Ammon's horn (tissue), 1 donor: ENCODE measurements at places on chromosomes 2 and 18.
A peak's percentile ranks its signal among the peaks of the same experiment; 100 is the strongest.

GRCh38 chr18:4106407-4107033, 348.6 kb downstream of the DLGAP1 start:
- peak; percentile 81 for DNase-seq

GRCh38 chr18:33836564-33836963, 258.5 kb downstream of the ASXL3 start:
- no peak for DNase-seq

GRCh38 chr2:195480121-195480520, 176.9 kb upstream of the SLC39A10 start:
- no peak for DNase-seq

DNA sequence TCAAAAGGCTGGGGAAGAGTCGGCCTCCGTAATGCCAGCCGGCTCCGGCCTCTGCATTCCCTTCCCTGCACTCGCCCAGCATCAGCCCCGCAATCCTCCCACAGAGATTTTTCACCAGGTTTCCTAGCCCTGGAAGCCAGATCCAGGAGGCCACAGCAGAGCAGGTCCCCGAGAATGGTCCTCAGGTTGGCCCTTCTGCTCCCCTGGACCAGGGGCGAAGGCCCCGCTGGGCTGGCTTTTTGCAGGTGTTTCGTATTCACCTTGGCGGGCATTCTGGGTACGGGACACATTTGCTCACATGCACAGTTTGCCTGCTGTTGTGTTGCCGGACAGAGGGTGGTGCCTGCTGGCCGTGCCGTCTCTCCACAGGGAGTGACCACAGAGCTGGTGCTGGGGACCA, 309.5 kb downstream of the NDUFA10 start:
- no peak for DNase-seq

GRCh38 chr2:135676031-135676430, 65.6 kb upstream of the UBXN4 start:
- no peak for DNase-seq

DNA sequence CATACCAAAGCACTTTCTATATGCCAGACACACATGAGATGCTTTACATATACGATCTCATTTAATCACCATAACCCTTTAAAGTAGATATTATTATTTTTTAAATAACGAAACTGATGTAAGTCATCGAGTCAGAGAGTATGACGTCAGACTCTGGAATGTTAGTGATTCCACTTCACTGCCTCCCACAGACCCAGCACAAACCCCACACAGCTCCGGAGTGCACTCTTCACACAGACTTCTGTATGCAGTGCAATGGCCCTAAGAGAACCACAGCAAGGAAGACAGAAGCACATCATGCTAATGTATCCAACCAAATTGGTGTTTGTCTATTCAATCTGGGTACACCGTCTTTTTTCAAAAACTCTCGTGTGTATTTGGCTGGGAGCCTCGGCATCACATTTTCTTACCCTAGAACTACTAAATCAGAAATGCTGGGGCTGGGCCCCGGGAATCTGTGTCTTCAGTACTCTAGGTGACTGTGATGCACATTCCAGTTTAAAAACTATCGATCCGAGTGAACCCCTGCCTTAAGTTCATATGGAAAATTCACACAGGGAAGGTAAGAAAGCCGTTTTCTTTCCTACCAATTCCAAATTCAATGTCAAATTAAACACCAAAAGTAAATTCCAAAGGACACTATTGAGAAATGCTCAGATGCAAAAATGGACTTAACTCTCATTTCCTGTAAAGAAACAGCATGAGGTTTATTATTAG, 117.7 kb upstream of the ACVR1C start:
- DNase-seq = no peak

DNA sequence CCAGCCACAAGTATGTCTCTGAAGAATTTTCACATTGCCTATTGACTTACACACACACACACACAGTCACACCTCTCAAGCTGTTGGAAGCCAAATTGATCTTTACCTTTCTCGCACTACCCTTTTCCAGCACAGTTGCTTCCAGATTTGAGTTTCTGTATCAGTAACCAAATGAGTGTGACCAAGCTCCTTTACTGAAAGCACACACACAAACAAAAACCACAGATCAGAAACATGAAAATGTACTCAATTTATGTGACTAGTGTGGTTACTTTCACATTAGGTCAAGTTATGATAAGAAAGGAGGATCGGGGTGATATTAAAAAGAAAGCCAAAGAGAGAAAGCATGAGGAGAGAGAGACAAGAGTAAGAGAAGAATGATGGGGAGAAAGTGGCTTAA, 993.9 kb upstream of the POU3F3 start:
- no peak for DNase-seq

GRCh38 chr2:31317396-31317795, 83.4 kb downstream of the EHD3 start:
- no peak for DNase-seq

- DNase-seq = no peak
Measured at GRCh38 chr18:42850174-42851083, 265.1 kb downstream of the RIT2 start.

DNA sequence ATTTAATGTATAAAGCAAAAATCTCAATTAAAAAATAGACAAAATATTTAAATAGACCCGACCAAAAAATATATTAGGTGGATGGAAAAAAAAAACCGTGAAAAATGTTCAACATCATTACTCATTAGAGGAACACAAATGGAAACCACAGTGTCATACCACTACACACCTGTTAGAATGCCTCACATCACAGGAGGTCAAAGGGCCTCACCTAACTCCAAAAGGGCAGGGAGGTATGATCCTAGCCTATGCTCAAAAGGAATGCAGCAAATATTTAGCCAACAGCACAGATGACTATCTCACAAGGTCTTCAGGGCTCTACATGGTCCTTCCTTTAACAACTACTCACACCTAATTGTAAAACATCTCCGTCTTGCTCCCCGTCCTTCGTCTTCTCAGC, 185.5 kb upstream of the SETBP1 start:
- no peak for DNase-seq

- no peak for DNase-seq
Measured at GRCh38 chr2:40642726-40643125, 190.8 kb upstream of the SLC8A1 start.

DNA sequence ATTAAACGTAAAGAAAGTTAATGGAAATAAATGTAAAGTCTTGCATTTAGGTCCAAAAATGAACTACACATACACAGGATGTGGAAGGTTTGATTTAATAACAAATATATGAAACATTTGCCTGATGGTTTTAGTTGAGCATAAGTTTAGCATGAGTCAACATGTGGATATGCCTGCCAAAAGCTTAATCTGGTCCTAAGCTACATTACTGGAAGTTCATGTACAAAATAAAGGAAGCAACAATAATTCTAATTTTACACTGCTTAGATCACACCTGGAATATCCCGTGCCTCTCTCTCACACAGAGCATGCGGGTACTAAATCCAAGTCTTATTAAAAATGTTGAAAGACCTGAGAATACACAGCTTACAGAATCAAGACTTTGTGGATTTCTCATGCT, 276.5 kb upstream of the NRP2 start:
- peak; percentile 22 for DNase-seq

- DNase-seq = no peak
Measured at GRCh38 chr18:44851856-44852621, 171.4 kb downstream of the SETBP1 start.

- DNase-seq = no peak
Measured at GRCh38 chr2:234999740-235000425, 48.1 kb downstream of the SH3BP4 start.

DNA sequence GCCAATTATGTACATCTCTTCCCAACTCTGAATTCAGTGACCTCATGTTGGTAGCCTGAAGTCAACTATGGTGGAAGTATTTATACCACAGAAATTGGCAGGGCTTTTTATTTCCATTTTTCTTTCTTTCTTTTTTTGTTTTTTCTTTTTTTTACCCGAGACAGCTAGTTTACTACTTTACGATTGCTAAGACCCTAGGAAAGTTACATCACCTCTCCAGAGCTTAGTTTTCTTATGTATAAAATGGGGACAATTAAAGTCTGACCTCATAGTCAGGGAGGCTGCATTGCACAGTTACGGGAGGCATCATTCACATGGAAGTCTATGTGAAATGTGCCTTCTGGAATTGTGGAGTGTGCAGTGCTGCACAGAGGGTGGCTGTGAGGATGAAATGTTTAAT, 194.3 kb downstream of the MTX2 start:
- no peak for DNase-seq

DNA sequence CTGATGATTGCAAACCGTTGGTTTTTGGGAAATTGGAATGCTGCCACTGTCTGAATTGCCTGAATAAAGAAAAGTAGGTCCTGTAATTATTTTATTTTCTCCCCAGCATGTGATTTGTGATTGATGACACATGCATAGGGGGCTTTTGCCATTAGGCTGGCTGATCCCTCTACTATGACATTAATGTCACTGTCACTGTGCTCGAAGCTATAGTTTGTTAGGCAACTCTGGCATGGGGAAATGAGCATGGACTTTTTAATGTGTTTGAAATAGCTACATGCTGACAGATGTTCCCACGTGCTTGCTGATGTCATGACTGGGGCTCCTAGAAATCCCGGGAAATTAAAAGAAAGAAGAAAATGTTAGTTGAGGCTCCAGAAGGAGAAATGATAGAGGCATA, 99.1 kb downstream of the HRH4 start:
- DNase-seq = no peak

- no peak for DNase-seq
Measured at GRCh38 chr2:188984680-188985079, 10.5 kb downstream of the COL3A1 start.

DNA sequence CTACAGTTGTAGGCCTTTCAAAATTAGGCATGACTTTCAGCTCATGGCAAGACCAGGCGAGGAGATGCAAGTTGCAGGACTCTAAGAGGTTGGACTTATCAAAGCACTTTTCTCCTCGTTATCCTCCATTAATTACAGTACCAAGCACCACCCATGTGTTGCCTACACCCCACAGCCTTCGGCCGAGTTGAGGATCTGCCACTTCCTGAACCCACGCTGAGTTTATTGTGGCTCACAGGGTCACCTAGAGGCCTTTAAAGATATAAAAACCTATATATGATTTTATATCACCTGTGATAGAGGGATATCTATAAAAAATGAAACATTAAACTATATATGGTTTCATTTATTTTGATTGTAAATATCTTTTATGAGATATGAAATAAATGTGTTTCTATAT, 2.6 kb downstream of the UGT1A10 start:
- no peak for DNase-seq

DNA sequence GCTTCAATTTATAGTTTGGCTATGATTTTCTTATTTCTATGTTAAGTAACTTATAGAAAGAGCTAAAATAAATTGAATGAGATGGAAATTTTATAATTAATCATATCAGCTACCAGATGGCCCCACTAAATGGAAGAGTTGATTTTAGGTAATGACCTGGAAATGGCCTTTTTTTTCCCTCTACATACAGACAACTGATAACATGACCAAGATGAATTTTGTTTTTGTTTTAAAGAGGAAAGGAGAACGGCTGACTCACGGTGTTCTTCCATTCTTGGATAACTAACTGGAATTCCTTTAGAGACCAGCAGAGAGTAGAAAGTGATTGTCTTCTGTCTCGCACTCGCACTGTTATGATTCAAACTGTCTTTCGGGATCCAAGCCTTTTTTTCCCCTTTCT, 91.0 kb downstream of the TMEM185B start:
- no peak for DNase-seq

DNA sequence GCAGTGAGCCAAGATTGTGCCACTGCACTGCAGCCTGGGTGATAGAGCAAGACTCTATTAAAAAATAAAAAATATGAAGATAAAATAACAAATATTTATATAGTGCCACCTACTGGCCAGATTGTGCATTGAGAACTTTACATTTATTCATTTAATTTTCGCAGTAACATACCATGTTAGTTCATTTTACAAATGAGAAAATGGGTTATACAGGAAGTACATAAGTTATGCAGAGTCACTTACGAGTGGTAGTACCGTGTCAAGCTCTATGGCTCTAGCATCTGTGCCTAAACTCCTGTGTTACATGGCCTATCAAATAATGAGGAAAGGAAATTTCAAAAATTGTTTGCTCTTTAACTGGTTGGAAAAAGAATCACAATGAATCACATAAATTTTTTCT, 27.9 kb downstream of the RIF1 start:
- no peak for DNase-seq

DNA sequence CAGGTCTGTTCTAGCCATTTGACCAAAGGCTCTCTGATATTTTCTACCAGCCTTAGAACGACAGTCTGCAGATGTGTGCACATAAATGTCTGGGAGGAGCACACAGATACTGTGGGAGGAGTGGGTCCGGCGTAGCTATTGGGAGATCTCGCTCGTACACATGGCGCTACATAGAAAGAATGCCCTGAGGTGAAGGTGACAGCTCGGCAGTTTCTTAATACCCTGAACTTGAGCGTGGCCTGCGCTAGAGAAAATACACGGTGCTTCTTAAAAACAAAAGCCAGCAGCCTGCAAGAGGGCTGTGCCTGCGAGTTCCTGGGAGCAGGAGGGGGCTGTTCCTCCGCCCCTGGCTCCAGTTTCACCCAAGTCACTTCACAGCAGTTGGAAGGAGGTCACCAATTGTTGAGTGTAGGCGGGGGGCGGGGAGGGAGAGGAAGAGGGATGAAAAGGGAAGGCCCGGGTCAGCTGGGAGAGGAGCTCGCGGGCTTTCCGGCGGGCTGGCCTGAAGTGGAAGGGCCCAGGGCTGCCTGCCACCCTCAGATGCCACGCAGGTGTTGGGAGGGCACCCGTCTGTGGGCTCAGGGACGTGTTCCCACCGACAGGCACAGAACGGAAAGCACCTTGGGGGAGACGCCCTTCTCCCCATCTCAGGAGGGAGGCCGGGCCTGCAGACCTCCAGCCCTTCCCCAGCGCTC, 124.7 kb upstream of the ZNF516 start:
- DNase-seq = peak; percentile 54
